NCI-H510A treated with DMSO at 0.1 percent for 48 hours (cell line): ENCODE measurements at places on chromosomes 4 and X.

DNA sequence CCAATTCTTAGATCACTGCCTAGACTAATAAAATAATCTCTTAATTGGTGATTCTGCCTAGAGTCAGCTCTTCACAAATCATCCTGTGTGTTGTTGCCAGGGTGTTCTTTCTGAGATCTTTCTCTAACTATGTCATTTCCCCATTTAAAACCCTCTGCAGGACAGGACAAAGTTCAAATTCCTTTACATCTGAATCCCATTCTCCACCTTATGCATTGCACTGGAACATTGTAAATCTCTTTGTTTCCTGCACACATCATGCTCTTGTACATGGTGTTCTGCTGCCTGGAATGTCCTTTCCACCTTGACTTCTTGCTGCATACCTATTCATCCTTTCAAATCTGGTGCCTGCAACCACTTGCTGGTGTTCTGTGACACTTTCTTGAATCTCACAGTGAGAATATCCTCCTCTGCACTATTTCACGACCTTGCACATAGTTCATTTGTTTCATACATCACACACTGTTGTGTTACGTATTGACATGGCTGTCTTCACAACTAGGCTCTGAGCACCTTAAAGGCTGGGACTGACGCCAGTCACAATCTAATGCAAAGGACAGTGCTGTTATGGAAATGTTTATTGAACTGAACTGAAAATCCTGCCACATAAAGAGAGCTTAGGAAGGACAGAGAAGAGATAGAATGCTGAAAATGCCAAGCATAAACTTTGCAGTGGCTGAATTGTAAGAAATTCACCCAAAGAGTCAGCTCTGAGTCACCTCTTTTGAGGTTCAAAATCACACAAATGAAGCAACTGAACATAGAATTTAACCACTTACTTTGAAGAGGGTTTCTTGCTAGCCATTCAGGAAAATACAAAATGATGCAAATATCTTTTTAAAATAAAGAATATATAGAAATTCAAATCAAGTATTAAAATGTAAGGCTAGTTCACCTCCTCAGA lies 26.4 kb upstream of the SMIM14 start:
- no peak for DNase-seq

DNA sequence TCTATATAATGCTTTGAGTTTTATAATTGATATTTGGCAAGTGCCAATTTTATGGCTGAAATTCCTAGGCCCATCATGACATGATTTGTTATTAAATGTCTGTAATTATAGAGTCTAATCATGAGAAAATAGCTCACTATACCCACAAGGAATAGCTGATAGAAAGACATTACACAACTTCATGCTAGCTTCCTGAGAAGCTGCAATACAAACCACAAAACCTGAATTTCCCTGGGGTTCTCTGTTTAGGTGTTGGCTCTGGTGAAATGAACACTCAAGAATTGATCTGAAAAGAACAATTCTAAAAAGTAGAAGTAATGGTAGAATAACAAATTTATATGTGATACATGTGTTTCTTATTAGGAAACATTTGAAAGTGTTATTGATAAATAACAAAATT lies 169.6 kb downstream of the GASK1B start:
- no peak for DNase-seq

- DNase-seq, result peak; percentile 23
These were observed 6.5 kb downstream of the ZNF185 start for GRCh38 chrX:152904151-152905080.

- DNase-seq, result peak; percentile 12
These were observed 61.7 kb downstream of the TMA16 start for GRCh38 chr4:163556177-163556576.

GRCh38 chrX:72054779-72055489 lies 76.8 kb downstream of the RTL5 start:
- DNase-seq, result no peak

DNA sequence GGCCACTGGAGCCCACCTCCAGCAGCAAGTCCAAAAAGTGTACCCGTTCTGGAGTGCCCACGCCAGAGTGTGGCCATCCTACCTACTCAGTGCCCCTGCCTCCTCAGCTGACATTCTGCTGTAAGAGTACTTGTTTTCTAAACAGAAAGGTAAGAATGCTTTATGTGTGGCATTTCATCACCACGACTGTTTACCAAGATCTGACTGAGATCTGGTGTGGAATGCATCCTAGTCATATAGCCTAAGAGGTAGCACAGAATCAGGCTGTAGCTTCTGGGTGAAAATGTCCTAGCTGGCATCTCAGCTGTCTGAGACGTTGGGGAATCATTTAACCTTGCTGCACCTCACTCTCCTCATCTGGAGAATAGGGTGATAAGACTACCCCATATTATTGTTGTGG lies 638.7 kb upstream of the TENM3 start:
- DNase-seq, result no peak

DNA sequence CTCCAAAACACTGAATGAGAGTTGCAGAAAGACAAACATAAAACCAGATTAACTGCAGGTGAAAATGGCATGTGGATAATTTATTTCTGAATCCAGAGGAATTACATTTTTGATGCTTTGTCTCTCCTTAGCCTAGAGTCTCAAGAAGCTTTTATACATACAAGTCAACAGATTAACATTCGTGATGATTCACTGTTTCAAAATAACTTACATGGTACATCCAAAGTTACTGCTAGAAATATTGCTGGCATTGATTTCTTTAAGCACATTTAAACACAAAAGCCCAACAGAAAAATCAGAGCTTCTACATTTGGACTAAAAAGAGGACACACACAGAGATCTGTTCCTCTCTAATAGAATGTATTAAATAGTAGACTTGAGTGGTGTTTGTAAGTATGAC lies 105.6 kb downstream of the AMELX start:
- no peak for DNase-seq

- no peak for DNase-seq
These were observed 52.9 kb downstream of the SLC7A11 start for GRCh38 chr4:138189206-138189605.

- DNase-seq, result no peak
These were observed 193.4 kb upstream of the PACRGL start for GRCh38 chr4:20506827-20507226.

GRCh38 chrX:131609480-131609879 lies 65.6 kb downstream of the OR13H1 start:
- DNase-seq, result no peak

- no peak for DNase-seq
These were observed 765 bp downstream of the CFAP97 start for GRCh38 chr4:185202984-185203485.

- DNase-seq, result no peak
These were observed 57.8 kb upstream of the SLC39A8 start for GRCh38 chr4:102403116-102403515.

DNA sequence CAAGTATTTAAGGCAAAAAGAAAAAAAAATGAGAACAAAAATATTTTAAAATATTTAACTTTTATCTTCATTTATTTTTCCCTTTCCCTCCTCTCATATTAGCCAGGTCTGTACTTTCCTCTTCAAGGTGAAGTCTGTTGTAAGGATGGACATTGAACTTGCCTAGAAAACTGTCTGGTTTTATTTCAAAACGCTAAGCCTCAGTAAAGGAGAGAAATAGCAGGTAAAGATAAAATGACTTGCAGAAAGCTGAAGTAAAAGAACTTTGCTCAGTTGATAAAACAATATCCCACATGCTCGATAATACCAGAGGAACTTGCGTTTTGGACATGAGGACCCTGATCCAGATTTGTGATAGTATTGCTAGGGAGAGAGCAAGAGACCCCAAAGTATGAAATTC lies 28.6 kb upstream of the METAP1 start:
- no peak for DNase-seq

- peak; percentile 14 for DNase-seq
These were observed 62.2 kb upstream of the PRPS1 start for GRCh38 chrX:107565931-107566603.

GRCh38 chr4:78355306-78355705 lies 196.3 kb upstream of the ANXA3 start:
- DNase-seq, result no peak

DNA sequence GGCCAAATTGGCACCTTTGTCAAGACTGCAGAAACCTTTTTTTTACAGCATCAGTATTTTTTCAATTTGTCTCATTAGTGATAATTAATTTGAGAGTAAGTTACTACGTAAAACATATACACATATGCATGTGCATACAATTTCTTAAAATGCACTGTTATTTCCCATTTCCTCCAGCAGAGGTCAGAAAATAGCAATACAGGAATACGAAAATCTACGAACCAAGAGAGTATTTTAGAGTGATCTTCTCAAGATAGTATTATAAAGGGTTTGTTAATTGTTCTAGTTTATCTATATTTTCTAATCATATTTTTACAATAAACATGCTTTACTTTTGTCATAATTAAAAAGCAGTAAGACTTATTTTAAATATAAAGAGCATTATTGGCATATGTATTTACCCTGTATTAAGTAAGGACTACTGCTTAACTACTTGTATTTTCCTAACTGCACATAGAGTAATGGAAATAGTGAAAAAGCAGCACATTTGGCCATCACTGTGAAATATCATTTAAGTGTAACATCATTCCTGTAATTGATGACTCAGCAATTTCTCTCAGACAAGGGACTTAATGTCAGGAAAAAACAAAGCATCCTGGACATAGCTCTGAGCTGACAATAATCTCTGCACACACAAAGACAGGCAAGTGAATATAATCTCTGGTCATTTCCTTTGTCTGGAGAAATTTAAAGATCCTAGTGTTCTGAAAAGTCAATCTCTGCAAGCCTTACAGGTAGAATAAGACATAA lies 45.6 kb downstream of the MAOB start:
- DNase-seq, result peak; percentile 2

DNA sequence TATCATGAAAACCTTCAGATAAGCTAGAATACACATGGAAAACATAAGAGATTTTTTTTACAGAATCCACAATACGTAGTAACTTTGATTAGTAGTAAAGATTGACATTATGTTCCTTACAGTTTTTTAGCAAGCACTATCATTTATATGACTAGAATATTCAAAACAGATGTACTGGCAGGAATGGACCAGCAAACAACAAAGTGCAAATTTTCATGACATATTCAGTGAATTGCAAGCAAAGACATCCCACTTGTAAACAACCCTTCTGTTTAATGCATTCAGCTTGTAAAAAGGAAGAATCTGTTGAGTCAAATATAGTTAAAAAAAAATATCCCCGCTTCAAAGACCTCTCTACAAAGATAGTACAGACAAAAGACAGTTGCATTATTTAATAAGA lies 403.7 kb upstream of the TRAM1L1 start:
- no peak for DNase-seq

DNA sequence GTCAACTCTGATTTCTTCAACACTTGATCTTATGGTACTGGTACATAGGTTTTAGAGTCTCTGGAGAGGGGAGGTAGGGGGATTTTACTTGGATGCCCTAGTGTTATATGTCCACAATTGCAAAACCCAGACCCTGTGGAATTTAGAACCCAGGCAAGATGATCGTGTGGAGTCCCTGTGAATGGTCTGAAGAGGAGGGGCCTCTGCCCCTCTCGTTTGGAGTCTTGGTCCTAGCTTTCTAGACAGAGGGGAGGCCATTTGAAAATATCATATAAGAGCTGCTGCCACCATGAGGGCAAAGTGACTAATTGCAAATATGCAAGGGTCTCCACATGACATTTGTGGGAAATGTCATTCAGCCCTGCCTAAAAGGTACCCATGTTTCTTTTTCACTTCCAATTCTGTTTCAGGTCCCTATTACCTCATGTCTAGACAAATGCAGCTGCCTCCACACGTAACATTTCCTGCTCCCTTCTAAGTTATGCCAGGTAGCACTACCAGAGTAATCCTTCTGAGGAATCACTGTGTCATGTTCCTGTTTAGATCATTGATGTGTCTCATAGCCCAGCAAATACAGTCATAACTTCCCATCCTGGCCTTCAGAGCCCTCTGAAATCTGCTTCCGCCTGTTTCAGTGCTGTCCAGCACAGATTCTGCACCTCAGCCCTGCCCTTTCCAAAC lies 126.8 kb downstream of the KLHL8 start:
- peak; percentile 37 for DNase-seq

- DNase-seq, result no peak
These were observed 67.3 kb downstream of the SPRY1 start for GRCh38 chr4:123463869-123464268.

GRCh38 chr4:15293711-15294110 lies 134.1 kb upstream of the C1QTNF7 start:
- DNase-seq, result no peak

DNA sequence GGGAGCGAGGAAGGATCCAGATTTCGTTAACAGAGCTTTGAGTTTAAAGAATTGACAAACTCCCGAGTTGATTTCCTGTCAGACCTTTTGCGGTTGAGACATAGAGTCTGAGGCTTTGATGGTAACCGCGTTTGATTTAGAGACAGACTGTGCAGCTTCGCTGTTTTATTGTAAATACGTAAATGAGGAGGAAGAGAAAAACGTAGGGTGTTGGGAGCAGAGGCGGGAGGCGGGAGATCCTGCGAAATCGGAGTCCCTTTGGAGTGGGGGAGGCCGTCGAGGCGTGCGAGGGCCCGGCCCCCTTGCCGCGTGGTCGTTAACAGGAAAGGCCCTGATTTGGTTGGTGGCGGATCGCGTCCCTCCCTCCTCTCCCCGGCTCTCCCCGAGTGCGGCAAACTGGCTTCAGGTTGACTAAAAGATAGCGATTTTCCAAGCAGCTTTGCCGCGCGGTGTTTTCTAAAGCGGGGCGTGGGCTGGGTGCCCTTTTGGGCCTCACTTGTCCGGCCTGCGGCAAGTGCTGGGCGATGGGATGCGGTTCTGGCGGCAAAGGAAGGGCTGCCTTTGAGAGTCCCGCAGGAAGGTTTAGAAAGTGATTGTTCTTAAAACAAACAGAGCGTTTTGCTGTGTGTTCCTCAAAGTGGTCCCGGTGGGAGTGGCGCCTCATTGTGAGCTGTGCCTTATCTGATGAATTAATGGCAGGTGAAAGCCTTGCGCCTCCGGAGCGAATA lies 857 bp downstream of the SCML1 start:
- peak; percentile 32 for DNase-seq

DNA sequence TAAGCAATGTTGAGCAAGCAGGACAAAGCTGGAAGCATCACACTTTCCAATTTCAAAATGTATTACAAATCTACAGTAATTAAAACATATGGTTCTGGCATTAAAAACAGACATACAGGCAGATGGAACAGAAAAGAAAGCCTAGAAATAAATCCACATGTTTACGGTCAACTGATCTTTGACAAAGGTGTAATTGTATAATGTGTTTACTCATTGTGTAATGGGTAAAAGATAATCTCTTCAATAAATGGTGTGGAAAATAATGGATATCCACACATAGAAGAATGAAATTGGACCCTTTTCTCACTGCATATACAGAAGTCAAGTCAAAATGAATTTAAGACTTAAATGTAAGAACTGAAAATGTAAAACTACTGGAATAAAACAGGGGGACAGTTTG lies 394.2 kb downstream of the ANKRD50 start:
- DNase-seq, result no peak

- DNase-seq, result no peak
These were observed 52.3 kb downstream of the MEPE start for GRCh38 chr4:87884976-87885549.

GRCh38 chr4:186848437-186848836 lies 124.8 kb upstream of the FAT1 start:
- no peak for DNase-seq
